ENCODE measurements at places on chromosomes 13 and 19. TPM values are rescaled to one million over a fixed set of nuclear protein-coding genes. Genes with fewer than 3 reads are reported as not detected.

DNA sequence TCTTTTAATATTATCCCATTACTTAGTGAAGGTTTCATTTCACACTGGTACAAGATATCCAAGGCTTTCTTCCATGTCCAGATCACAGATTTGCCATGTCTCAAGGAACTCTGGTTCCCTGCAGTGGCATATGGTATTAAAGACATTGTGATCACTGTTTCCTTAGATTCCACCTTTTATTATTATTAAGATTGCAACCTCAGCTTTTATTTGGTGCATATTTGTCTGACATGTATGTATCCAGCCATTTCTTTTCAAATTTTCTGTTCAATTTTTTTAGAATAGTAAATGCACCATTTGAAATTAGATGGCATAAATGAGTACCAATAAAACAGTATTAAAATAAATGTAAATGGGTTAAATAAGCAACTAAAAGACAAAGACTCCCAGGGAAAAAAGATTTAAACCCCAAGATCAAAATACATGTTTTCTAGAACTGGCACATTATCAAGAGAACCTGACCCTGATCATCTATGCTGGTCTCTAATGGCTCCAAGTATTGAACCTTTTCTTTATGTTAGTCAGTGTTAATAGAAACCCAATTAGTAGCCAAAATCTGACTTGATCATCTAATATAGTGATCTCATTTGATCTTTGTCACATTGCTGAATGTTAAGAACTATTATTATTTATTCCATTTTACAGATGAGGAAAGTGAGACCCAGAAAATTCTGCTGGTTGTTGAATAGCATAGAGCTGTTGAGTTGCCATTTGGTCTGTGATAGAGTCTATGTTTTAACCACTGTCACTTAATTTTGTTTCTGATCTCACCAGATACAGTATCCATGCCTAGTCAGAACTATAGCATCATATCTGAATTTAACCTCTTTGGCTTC is at the start of gene OR10H4:
OR10H4 (plus strand) TSS at position 786 of the 836 bp plus-strand sequence; CDS start at position 786, 0 bp downstream.
- no peak for ATAC-seq

- ATAC-seq = no peak
These were observed 1.6 kb downstream of the SIX5 start for GRCh38 chr19:45767410-45767880.

DNA sequence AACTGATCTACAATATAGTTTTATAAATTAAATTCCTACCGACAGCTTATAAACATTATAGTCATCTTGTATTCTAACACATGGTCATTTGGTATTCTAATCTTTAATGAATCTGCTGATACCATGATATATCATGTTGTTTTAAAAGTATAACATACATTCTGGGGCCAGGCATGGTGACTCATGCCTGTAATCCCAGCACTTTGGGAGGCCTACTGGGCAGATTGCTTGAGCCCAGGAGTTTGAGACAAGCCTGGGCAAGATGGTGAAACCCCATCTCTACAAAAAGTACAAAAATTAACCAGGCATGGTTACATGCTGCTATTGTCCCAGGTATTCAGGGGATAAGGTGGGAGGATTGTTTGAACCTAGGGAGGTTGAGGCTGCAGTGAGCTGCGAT is 3.1 kb downstream of the ZNF383 start:
- ATAC-seq = no peak

DNA sequence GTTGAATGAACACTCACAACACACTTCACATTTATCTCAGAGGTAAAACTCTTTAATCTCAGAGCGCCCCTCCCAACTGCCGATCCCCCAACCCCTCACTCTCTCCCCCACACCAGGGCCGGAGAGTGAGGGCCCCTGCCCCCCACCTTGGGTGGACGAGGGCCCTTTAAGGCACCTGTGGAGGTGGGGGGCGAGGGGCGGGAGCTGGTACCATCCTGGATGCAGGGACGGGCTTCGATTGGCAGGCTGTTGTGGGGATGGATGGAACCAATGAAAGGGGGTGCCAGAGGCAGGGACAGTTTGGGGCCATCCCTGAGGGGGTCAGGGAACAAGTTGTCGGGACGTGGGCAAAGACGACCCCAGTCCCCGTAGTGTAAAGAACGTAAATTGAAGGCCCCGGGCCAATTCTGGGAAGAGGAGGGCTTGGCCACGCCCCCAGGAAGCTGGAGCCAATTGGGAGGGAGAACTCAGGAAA is 1.7 kb upstream of the PNKP start:
- ATAC-seq = peak; percentile 2

The IRGC gene
- not detected for total RNA-seq

The DOCK6 gene
- total RNA-seq = 49.1 TPM

The RNF17 gene
- total RNA-seq = not detected

Data from esophagus mucosa (tissue), 1 donor.